Aortic smooth muscle cell (primary cell): ENCODE measurements at places on chromosomes 7 and 10. TPM values are rescaled to one million over a fixed set of nuclear protein-coding genes. Genes with fewer than 3 reads are reported as not detected.

SLC37A3 gene
- total RNA-seq = 82.3 and 107 TPM in 2 replicates

GNGT1 gene
- not detected in 2 replicates for total RNA-seq

LIPM gene
- 0.13 TPM in 1 of 2 replicates, not detected in the other for total RNA-seq

IFIT1 gene
- total RNA-seq = 6.1 and 12.7 TPM in 2 replicates

CLCN1 gene
- not detected in 2 replicates for total RNA-seq

RBP3 gene
- not detected in 2 replicates for total RNA-seq

TRUB1 gene
- 27.7 and 29.1 TPM in 2 replicates for total RNA-seq

AKR1C4 gene
- not detected in 2 replicates for total RNA-seq

MYOZ1 gene
- 0.06 TPM in 1 of 2 replicates, not detected in the other for total RNA-seq

ATRNL1 gene
- total RNA-seq = 4.9 and 5.0 TPM in 2 replicates

NUTM2A gene
- 0.19 and 0.40 TPM in 2 replicates for total RNA-seq

FEZF1 gene
- total RNA-seq = not detected in 2 replicates

SERPINE1 gene
- 413 and 548 TPM in 2 replicates for total RNA-seq

ATOH7 gene
- total RNA-seq = under 0.01 TPM in 1 of 2 replicates, not detected in the other

SCIN gene
- total RNA-seq = under 0.01 and 0.25 TPM in 2 replicates

WDR91 gene
- 5.7 and 6.2 TPM in 2 replicates for total RNA-seq

CFAP70 gene
- total RNA-seq = 1.6 and 2.0 TPM in 2 replicates

GIMAP2 gene
- total RNA-seq = 0.68 and 1.6 TPM in 2 replicates

ARID5B gene
- 48.4 and 95.3 TPM in 2 replicates for total RNA-seq

ACTR3C gene
- not detected in 2 replicates for total RNA-seq

HOGA1 gene
- total RNA-seq = 2.5 and 3.3 TPM in 2 replicates

INMT gene
- 3.5 and 4.6 TPM in 2 replicates for total RNA-seq

PDSS1 gene
- total RNA-seq = 2.9 and 6.9 TPM in 2 replicates

C10orf62 gene
- 0.12 and 0.13 TPM in 2 replicates for total RNA-seq

MMD2 gene
- total RNA-seq = not detected in 2 replicates

TBXAS1 gene
- total RNA-seq = 0.92 and 1.4 TPM in 2 replicates

DIP2C gene
- total RNA-seq = 13.1 and 17.7 TPM in 2 replicates

CLRN3 gene
- total RNA-seq = not detected in 2 replicates

ASIC3 gene
- 0.06 TPM in 1 of 2 replicates, not detected in the other for total RNA-seq

ANKRD30A gene
- not detected in 2 replicates for total RNA-seq

TFEC gene
- total RNA-seq = 0.13 and 0.19 TPM in 2 replicates

HECW1 gene
- under 0.01 and 0.40 TPM in 2 replicates for total RNA-seq

OLAH gene
- under 0.01 TPM in 1 of 2 replicates, not detected in the other for total RNA-seq

PCLO gene
- total RNA-seq = under 0.01 TPM in 2 replicates

GSTO2 gene
- total RNA-seq = 3.4 and 3.6 TPM in 2 replicates

LRRC4 gene
- total RNA-seq = 0.06 and 0.13 TPM in 2 replicates

MMP21 gene
- not detected in 2 replicates for total RNA-seq

CYP17A1 gene
- not detected in 2 replicates for total RNA-seq
